ENCODE measurements at places on chromosomes 6 and 20.

DNA sequence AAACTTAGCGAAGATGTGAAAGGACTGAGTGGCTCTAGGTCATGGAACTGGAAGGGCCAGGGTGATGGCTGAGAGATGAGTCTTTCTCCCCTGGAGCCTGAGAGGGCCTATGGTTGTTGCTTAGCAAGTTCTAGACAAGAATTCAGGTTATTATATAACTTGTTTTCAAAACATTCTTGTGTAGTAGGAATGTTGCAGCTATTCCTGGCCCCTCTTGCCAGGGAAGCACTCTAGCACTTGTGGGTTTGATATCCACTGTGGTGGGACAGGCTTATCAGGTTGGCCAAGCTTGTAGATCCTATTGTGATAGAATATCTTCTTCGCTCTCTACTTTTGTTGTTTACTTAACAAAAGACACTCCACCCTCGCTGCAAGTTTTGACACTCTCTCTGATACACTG, 211.8 kb upstream of the CITED2 start:
- no peak for DNase-seq

- DNase-seq = no peak
Measured at GRCh38 chr6:18280084-18280483, 15.8 kb upstream of the DEK start.

GRCh38 chr20:54407459-54407858, 67.9 kb upstream of the DOK5 start:
- no peak for DNase-seq

GRCh38 chr6:157374889-157375443, 6.0 kb upstream of the ZDHHC14 start:
- no peak for DNase-seq

- no peak for DNase-seq
Measured at GRCh38 chr6:157760589-157761330, 62.3 kb upstream of the SNX9 start.

DNA sequence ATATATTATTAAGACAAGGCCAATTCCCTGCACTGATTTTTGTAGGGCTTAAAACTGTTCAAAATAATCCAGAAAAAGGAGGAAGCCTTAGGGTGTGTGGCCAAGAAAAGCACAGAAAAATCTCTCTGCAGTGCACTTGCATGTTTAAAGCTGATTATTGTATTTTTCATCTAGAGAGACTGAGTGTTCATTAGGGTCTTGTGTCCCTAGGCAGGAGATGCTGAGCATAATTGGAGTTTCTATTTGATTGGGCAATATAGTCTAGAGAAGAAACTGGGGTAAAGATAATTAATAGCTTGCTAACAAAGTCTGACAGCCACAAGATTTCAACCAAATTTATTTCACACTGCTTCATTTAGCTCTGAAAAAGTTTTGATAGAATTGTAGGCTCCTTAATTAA, 2.4 kb downstream of the FLRT3 start:
- DNase-seq = no peak

DNA sequence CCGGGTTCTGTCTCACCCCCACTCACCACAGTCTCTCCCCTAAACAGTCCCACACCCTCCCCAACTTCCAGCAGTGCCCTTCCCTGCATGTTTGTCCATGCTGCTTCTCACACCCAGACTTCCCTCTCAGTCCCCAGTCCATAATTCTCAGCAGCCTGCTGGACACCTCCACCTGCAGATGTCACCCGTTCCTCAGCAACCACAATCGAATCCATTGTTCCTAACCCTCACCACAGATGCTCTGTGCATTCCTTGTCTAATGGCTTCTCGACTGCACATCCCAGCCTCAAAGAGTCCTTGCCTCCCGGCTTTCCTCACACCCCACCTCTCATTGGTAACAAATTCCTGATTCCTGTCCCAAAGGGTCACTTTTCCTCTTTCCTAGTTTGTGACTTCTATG, 55.6 kb downstream of the GOPC start:
- no peak for DNase-seq

- DNase-seq = no peak
Measured at GRCh38 chr6:149942461-149942829, 631 bp downstream of the ULBP2 start.
